Ascending aorta (tissue), 2 donors: ENCODE measurements at places on chromosomes 7 and 10.

GRCh38 chr10:84499846-84500245 lies 171.5 kb downstream of the CCSER2 start:
- H3K27me3 ChIP-seq: no peaks in the 10 kb centered on the region
- no peak overlapping the region for H3K4me3 ChIP-seq
- DNase-seq: no peak
- no peak overlapping the region for H3K27ac ChIP-seq
- H3K4me1 ChIP-seq: peaks cover 2% of the 10 kb centered on the region

DNA sequence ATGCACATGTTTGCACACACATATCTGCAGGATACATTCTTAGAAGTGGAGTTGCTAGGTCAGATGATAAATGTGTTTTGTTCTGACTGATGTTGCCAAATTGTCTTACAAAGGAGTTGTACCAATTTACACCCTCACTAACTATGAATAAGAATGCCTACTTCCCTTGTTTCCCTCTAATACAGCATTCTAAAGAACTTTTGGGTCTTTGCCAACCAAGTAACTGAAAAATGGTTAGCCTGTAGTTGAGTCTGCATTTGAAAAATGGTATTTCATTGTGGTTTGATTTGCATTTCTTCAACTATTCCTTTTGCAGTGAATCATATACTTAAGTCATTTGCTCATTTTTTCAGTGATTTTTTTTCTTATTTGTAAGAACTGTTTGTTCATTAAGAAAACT lies 48.4 kb downstream of the TMEM26 start:
- no peaks in the 10 kb centered on the region for H3K27me3 ChIP-seq
- no peak overlapping the region for H3K4me3 ChIP-seq

- no peak overlapping the region for H3K4me3 ChIP-seq
- no peaks in the 10 kb centered on the region for H3K4me1 ChIP-seq
- no peak for DNase-seq
- no peaks in the 10 kb centered on the region for H3K36me3 ChIP-seq
- no peaks in the 10 kb centered on the region for H3K27me3 ChIP-seq
Observed at GRCh38 chr10:118827466-118828155, 72.8 kb upstream of the CACUL1 start.

- no peaks in the 10 kb centered on the region for H3K36me3 ChIP-seq
- H3K27me3 ChIP-seq: no peaks in the 10 kb centered on the region
- no peak overlapping the region for H3K27ac ChIP-seq
- H3K4me3 ChIP-seq: no peak overlapping the region
- DNase-seq: no peak
Observed at GRCh38 chr7:104848138-104848990, 165.6 kb upstream of the KMT2E start.

- no peak overlapping the region for H3K27ac ChIP-seq
- H3K36me3 ChIP-seq: no peaks in the 10 kb centered on the region
- H3K27me3 ChIP-seq: no peaks in the 10 kb centered on the region
- H3K4me3 ChIP-seq: no peak overlapping the region
- no peak for DNase-seq
- no peaks in the 10 kb centered on the region for H3K4me1 ChIP-seq
Observed at GRCh38 chr7:7335215-7335614, 152.9 kb downstream of the C1GALT1 start.

- no peaks in the 10 kb centered on the region for H3K27me3 ChIP-seq
- no peaks in the 10 kb centered on the region for H3K4me1 ChIP-seq
- DNase-seq: no peak
- no peaks in the 10 kb centered on the region for H3K36me3 ChIP-seq
Observed at GRCh38 chr7:27132978-27133377, 2.4 kb upstream of the HOXA4 start.

GRCh38 chr7:90530263-90530662 lies 60.8 kb downstream of the PTTG1IP2 start:
- H3K4me1 ChIP-seq: no peaks in the 10 kb centered on the region
- no peaks in the 10 kb centered on the region for H3K36me3 ChIP-seq
- no peaks in the 10 kb centered on the region for H3K27me3 ChIP-seq
- no peak for DNase-seq
- no peak overlapping the region for H3K27ac ChIP-seq
- H3K4me3 ChIP-seq: no peak overlapping the region
